Testis (tissue), 5 donors: ENCODE measurements at places on chromosomes 11 and 22. TPM values are rescaled to one million over a fixed set of nuclear protein-coding genes. Genes with fewer than 3 reads are reported as not detected.

MPZL2 gene
- total RNA-seq: 1.7 TPM

AMOTL1 gene
- total RNA-seq: 18.7 TPM

RASSF10 gene
- total RNA-seq: 6.3 TPM

TUBA8 gene
- 60.5 TPM for total RNA-seq

RFPL3 gene
- total RNA-seq: 2.6 TPM

DCHS1 gene
- total RNA-seq: 7.1 TPM

NPTXR gene
- 14.1 TPM for total RNA-seq

SDHAF2 gene
- total RNA-seq: 66.2 TPM

OR5F1 gene
- not detected for total RNA-seq

HEPN1 gene
- not detected for total RNA-seq

CCDC15 gene
- 15.1 TPM for total RNA-seq

TRPM5 gene
- 1.1 TPM for total RNA-seq

DNA sequence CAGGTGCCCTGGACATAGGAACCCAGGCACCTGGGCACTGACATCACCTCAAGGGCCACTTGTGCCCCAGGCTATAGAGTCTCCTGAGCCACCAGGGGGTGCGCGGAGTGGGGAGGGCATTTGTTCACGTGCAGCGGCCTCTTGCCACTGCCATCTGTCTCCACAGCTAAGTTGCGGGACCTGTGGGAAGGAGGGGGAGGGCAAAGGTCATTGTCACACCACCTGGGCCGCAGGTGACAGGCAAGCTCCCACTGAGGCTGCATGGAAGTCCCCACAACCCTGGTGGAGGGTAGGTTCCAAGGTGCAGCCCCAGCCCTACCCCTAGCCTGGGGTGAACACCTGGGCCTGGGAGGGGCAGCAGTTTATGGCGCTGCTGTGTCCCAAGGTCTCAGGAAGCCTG, 79.5 kb downstream of the PIWIL3 start:
- no peak for DNase-seq

- no peak for DNase-seq
Measured at GRCh38 chr11:113338730-113339129, 24.3 kb downstream of the TTC12 start.

DNA sequence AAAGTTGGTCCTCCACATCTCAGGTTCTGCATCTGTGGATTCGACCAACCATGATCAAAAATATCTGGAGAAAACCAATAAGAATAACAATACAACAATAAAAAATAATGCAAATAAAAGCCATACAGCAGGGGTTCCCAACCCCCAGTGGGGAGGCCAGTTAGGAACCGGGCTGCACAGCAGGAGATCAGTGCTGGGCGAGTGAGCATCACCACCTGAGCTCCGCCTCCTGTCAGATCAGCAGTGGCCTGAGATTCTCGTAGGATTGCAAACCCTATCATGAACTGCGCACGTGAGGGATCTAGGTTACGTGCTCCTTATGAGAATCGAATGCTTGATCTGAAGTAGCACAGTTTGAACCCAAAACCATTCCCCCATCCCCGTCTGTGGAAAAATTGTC, 25.4 kb upstream of the MYO18B start:
- DNase-seq: no peak

GRCh38 chr11:67117176-67117575, 1.9 kb upstream of the KDM2A start:
- DNase-seq: no peak

DNA sequence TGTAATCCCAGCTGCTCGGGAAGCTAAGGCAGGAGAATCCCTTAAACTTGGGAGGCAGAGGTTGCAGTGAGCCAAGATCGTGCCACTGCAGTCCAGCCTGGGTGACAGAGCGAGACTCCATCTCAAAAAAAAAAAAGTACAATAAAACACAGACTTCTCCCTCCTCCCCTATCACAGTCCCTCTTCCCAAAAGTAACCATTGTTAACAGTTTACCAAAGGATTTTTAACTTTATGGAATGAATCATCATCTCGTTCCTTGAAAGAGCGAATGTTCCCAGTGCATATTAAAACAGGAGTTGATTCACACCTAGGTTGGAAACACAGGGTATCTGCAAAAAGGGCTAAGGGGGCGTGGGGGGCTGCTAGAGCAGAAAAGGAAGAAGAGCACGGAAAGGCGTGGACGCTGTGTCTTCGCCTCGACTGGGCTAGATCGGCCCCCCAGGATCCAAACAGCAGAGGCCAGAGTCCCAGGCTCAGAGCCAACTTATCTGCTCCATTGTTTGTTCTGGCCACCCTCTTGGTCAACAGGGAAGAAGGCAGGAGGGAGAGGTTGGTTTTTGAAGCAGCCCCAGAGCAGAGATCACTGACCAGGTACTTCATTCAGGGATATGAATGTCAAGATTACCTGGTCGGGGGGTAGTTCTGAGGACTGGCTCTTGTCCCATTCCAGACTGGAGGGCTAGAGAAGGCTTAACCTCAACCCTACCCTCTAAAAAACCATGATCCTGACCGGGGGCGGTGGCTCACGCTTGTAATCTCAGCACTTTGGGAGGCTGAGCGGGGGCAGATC, 2.1 kb upstream of the AHNAK start:
- DNase-seq: peak; percentile 65

DNA sequence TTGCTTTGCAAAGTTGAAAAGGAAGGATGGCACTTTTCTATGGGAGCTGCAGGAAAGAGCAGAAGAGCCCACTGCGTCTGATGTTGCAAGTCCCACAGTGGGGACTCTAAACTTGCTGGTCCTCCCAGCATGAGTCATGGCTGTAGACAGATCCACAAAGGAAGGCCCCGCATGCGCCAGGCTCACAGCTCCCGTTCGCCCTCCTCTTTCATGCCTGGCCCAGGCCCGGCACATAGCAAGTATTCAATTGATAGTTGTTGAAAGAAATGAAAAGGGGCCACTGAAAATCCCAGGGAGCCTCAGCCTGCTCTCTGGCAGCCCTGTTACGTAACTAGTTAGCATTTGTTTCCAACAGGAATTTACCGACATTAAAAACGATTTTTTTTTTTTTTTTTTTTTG, 18.9 kb downstream of the AP1B1 start:
- peak; percentile 57 for DNase-seq

- no peak for DNase-seq
Measured at GRCh38 chr11:109783840-109784239, 309.4 kb upstream of the ZC3H12C start.

- no peak for DNase-seq
Measured at GRCh38 chr11:106231591-106231990, 154.1 kb downstream of the AASDHPPT start.

GRCh38 chr22:30224161-30224857, 22.2 kb downstream of the LIF start:
- no peak for DNase-seq

DNA sequence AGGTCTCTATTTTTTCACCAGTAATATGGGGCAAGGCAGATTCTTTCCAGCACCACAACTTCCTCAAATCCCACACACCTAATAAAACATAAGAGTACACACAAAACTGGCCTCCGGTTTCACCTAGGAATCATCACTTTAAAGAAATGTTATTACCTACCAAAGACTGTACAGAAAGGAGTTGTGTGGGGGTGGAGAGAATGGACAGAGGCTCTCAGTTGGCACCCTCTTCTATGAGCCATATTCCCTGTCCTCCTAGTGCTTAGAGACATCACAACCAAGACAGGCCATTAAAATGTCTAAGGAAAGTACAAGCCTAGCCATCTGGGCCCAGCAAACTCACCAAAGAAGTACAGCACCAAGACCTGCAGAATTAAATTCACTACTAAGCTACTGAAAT, 56.1 kb downstream of the RBFOX2 start:
- no peak for DNase-seq

DNA sequence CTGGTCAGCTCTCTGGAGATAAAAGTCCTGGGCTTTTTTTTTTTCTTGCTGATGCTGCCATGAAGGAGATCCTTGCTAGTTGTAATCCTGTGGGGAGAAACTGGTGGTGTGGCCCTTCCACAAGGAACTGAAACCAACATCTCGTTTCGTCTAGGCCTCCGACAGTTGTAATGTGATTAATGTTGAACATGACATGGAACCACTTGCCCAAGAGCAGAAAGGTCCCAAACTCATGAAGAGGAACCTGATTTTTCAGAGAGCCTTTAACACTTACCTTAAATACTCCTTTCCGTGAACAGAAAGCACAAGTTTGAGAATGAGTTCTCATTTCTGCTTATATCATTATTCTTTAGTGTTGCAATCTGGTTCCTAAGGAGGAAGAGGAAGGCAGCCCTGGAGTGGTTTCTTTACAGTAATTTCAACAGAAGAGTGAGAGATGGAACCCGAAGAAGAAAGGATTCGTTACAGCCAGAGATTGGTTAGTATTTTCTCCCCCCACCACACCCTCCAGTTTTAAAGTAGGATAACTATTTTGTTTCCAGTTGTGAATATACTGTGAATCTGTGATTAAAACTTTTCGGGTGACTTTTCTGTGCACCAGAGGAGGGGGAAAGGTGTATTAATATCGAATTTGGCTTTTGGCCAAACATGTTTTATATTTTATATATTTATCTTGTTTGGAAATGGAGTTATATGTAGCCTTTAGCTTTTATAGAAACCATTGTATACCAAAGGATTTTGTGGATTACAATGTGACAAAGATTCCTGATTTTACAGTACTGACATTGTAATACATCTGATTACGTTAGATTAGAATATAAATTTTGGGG, 2.0 kb downstream of the KDM2A start:
- DNase-seq: peak; percentile 40

- peak; percentile 30 for DNase-seq
Measured at GRCh38 chr11:2302896-2303626, 1.2 kb downstream of the TSPAN32 start.

DNA sequence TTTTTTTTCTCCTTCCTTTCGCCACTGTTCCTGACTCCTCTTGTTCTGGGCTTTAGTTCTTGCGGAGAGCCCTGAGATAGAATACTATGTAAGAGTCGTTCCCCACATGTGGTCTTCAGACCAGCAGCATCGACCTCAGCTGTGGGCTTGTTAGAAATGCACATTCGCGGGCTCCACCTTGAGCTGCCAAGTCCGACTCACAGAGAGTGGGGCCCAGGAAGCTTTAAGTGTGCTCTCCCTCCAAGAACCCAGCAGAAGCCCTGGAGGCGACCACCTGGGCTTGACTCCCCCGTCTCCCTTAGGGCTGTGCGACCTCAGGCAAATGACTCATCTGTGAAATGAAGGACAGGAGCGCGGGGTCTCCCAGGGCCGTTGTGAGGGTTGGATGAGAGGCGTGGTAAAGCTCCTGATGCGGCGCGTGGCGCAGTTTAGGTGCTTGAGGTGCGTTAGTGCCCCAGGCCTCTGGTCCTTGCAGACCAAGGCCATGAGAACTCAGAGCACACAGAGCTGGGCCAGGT, 18.8 kb downstream of the SAMM50 start:
- no peak for DNase-seq

DNA sequence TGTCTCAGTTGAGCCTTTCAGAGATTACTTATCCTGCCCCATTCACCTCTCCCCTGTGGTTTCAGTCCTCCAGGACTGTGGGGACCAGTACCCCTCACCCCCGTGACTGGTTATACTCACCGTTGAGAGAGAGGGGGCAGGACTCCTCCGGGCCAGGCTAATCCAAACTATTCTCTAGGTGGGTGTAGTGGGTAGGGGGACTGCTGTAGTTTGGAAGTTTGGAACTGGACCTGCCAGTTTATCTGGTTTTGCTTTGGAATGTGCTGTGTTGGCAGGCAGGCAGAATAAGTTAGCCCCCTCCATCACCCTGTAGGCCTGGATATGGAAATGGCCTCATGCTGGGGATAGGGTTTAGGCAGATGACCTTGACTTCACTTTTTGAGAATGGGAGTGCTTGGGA, 13.5 kb downstream of the TEAD1 start:
- DNase-seq: no peak

GRCh38 chr22:43720716-43721115, 91.4 kb downstream of the EFCAB6 start:
- no peak for DNase-seq

GRCh38 chr11:112225753-112226061, 521 bp upstream of the PTS start:
- DNase-seq: no peak

DNA sequence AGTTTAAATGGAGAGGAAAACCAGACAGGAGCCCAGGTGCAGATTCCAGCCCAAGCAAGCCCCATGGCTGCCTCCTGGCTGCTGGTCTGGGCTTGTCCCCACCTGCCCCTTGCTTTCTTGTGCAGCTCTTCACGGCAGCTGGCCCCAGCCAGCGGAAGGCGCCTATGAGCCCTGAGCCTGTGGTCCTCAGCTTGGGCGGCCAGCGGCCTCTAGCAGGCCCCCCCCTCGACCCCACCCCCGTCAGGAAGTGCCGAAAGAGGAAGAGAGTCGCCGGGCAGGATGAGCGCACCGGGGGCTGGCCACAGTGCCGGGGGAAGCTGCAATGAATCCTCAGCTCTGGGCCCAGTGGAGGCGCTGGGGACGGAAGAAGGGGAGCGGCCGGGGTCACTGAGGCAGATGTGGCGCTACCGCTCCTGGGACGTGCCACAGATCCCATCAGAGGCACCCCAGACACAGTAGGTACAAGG, 2.1 kb upstream of the DGKZ start:
- DNase-seq: no peak

DNA sequence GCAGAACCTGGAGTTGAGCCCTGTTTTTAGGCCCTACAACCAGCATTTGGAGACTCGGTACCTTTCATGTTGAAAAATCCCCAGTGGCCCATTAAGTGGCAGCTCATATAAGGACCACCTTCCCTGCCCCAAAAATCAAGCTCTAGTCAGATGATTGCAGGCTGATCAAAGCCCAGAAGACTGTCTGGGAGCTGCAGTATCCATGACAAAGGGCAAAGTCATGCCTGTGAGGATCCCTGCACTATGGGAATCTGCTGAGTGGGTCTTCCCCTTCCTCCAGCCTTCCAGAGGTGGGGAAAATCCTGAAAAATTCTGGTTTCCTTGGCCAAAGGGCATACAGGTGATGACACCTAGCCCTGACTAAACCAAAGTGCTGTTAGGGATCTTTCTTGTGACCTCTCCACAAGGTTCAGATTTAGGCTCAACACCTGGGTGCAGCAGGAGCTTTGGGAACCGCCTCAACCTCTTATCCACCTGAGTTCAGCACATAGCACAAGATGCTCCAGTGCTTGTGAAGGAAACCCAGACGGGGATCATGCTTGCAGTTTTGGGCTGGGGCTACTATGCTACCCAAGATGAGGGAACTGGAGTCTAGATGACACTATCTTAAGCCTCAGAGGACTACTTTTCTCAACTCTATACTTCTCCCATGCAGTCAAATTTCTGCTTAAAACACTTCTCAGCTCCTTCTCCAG, 1.2 kb upstream of the TRIM3 start:
- DNase-seq: no peak

DNA sequence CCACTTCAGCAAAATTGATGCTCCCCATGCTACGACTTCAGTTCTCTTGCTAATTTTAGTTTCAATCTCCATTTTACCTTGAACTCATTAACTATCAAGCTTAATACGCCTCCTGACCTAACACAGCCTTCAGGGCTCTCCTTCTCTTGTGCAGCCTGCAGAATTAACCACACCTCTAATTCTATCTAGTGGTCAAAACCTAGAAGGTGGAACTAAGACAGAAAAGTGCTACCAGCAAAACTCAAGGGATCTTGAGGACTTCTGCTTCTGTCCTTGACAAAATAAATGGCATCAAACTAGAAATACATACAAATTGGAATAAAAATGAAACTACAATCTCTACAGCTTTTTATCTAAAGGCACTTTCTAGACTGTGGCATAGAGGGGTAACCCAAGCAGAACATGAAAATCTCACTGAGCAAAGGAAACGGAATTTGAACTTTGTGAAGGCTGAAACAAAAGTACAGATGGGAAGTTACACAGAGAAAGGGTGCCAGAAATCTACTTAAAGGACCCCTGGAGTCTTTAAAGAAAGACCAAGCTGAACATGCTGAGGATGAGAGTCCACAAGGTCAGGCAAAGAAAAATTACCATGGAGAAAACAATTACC, 10.7 kb downstream of the CWF19L2 start:
- DNase-seq: no peak

GRCh38 chr22:37672206-37672919, 3.1 kb upstream of the LGALS1 start:
- no peak for DNase-seq
